Activated CD8-positive, alpha-beta T cell treated with anti-CD3 and anti-CD28 coated beads, Interleukin-2, amount 10 ng/mL, durations not matched to agents 7 days and 5 days (primary cell): ENCODE measurements at places on chromosomes 12 and 14. TPM values are rescaled to one million over a fixed set of nuclear protein-coding genes. Genes with fewer than 3 reads are reported as not detected.

DNA sequence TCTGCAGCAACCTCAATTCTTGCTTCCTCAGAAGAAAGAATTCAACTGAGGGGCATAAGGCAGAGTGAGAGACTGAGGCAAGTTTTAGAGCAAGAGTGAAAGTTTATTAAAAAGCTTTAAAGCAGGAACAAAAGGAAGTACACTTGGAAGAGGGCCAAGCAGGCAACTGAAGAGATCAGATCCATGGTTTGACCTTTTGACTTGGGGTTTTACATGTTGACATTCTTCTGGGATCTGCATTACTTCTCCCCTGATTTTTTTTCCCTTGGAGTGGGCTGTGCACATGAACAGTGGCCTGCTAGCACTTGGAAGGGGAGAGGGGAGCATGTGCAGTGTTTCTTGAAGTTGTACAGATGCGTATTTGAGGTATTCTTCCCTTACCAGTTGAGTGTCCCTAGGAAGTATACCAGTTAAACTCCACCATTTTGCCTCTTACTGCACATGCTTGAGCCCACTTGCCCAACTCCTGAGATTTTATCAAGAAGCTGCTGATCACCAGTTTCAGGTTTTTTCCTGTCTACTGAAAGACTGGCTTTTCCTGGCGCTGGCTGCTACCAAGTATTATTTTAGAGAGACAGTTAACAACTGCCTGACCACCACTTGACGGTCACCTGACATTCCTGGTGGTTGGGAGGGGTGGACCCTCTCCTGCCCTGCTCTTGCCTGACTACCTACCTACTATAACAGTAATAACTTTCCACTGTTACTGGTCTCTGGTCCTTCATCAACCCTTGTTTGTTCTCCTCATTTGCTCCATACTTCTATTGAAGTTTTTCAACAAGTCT lies 26.0 kb upstream of the TMTC2 start:
- DNase-seq: no peak

- DNase-seq: peak; percentile 90
These were observed 75.2 kb downstream of the PITPNM2 start for GRCh38 chr12:123075646-123076171.

GRCh38 chr12:83801972-83802371 lies 1110.6 kb downstream of the SLC6A15 start:
- DNase-seq: no peak

GRCh38 chr14:100944052-100944451 lies 40.5 kb upstream of the RTL1 start:
- DNase-seq: no peak

DNA sequence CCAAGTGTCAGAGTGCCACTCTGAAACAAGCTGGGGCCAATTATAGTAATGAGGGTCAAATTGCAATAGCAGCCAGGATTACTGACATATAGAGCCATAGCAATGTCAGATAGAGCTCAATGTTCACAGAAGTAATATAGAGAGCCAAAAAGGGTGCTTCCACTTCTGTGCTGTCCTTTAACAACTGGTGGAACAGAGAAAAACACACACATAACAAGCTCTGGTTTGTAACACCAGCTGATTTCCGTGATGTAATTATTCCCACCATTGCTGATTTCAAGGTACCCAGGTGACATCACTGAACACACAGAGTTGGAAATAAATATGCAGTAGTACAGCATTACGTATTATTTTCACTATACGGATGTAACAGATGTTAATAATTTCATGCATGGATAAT lies 3.0 kb upstream of the CLEC2B start:
- no peak for DNase-seq

GRCh38 chr12:12599750-12600643 lies 11.7 kb upstream of the CREBL2 start:
- no peak for DNase-seq

Gene OR6C74
- not detected for total RNA-seq

DNA sequence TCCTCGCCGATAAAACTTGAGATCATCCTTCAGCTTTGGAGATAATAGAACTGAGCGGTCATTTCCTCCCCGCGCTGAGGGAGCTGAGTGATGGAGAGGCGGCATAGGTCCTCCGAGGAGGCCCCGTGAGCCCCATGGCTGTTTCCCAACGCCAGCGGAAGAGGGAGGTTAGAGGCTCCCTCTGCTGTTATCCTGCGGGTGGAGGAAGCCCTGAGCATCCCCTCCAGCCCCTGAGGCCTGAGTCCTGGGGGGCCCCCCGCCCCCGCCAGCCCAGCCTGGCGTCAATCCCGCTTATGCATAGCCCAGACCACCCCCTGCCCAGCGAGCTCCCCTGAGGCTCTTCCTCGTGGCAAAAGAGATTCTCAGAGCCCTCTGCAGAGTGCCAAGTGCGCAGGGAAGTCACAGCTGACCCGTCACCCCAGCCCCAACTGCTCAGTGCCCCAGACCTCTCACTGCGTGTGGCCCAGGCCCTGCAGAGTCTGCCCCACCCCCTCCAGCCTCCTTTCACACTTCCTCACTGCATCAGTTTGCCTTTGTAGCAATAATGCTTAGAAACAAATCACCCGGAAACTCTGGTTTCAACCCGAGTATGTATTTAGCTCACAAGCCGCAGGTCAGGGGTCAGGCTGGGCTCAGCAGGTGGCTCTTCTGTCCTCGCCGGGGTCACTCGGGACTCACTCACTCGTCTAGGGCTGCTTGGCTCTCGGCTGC lies 44.7 kb upstream of the GALNT9 start:
- no peak for DNase-seq

- DNase-seq: no peak
These were observed 28.0 kb upstream of the C14orf132 start for GRCh38 chr14:96011131-96011530.

Gene KIF5A
- total RNA-seq: 0.99 TPM

Gene NUBPL
- 5.8 TPM for total RNA-seq

- no peak for DNase-seq
These were observed 79.4 kb upstream of the CDKN3 start for GRCh38 chr14:54317391-54317790.

GRCh38 chr12:11798006-11798708 lies 148.7 kb downstream of the ETV6 start:
- DNase-seq: no peak

DNA sequence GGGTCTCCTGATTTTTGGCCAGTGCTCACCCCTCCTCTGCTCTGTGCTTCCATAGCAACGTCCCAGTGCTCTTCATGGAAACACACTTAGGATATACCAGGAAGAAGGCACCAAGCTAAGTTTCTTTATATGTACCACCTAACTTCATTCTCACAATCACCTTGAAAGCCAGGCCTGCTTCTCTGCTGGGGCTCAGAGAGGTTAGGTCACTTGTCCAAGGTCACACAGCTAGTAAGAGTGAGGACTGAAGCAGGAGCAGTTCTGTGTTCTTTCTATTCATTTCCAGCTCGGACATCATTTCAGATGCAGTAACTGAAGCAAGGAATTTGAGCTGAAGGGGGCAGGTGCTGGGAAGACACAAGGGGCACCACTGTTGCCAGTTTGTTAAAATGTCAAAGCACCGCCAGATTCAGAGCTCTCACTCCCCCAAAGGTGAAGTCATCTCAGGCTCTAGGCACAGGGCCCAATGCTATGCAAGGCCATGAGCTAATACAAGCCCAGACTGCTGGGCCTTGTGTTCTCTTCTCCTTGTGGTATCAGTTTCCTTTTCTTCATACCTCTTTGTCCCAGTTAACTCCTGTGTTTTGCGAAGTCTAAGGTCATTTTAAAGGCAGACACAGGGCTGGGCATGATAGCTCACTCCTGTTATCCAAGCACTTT lies 19.7 kb upstream of the YY1 start:
- no peak for DNase-seq
